Fibroblast of skin of back (primary cell): ENCODE measurements at places on chromosomes 1 and 21.

DNA sequence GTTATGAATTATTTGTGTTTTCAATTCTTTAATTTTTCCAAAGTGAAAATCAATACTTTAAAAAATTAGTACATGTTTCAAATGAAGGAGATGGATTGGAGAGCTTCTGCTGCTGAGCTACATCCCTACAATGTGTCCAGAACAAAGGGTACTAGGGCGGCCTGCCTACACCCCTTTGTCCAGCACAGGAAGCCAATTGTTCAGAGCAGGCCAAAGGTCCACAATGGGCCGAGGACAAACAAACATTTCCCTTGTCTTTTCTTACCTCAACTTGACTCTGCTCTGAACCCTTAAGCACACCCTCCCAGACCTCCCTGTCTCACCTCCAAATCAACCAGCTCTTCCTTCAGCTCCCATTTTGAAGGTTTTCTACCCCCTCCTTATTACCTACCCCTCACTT, 39.4 kb upstream of the CAMK1G start:
- no peak for DNase-seq

DNA sequence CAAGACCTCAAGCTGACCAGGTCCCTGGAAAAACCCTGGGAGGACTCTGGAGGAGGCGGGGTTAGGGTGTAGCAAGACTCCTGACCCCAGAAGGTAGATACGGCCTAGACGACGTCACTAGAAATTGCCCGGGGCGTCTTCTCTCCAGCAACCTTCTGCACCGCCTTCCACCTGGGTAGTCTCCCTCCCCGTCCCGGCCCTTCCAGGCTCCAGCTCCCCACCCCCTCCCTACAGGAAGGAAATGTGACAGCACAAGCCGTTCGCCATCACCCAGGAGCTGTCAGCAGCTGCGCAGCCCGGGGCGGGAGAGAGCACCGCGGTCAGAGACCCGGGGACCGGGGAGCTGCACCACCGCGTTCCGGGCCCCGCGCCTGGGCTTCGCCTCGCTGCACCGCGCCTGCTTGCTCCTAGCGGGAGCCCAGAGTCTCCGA, 20.0 kb downstream of the SERTAD4 start:
- no peak for DNase-seq

- DNase-seq = peak; percentile 6
Observed at GRCh38 chr1:243447347-243447746, 191.5 kb downstream of the SDCCAG8 start.

DNA sequence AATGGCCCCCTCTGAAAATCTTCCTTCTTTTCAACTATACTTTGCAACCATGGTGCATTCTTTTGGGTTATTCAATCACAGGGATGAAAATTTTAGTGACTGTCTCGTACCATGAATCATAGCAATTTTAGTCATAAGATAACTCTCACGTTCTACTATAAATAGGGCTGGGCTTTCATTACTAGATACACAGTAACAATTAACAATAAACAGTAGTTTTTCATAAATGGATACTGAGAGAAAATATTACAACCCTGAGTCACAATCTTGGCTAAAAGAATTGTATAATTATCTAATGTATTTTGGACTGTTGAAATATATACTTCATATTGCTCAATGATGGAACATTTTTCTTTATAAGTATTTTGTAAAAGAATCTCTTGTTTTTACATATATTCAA, 96.1 kb downstream of the TEX35 start:
- DNase-seq = peak; percentile 92

DNA sequence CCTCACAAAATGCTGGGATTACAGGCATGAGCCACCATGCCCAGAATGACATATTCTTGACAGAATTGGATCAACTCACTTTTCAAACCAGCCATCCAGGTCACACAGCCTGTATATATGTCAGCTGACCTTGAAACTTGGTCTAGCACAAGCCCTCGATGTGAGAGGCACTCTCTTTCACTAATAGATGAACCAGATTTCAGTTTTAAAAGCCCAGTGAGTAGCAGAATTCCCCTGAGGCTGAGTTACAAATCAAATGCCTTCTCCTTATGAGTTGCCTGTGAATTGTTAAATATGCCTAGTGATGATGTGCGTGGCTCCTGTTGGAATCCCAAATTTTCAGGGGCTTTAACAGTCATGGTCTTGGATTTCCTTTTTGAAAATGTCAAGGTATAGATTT, 88.7 kb downstream of the CD247 start:
- DNase-seq = no peak

- DNase-seq = no peak
Observed at GRCh38 chr1:51000160-51000559, 30.1 kb downstream of the CDKN2C start.

DNA sequence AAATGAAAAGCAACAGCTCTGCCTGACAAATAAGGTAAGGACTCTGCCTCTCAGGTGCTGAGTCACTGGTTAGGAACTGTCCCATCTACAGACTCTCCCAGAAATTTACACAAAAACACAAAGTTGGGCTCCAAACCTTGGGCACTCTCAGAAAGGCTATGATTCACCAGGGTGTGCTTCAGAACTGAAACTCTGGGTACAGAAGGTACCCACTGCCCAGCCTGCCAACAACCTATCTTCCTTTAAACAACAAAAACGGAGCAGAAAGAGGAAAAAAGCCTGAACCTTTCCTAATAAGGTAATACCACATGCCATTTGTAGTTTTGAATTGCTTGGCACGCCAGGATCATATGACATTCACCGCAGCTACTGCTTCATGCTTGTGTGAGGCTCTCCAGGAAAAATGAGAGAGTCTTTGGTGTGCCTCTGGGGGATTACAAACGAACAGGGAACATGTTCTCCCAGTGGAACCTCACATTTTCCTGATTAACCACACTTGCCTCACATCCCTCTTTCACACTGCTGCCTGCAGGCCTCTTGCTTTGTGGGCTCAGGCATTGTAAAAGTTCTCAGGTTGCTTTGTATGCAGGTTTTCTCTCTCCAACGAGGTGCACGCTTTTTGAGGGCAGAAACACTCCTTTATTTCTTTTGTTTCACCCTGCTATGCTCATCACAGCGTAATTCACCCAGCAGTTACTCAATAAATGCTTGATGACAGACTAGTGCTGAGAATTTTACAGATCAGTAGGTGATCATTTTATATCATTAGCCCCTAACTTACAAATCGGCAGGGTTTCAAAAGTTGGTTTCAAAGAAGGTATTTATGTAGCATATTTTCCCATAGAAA, 65.1 kb downstream of the GADD45A start:
- DNase-seq = peak; percentile 95

GRCh38 chr1:225949041-225949440, 8.0 kb upstream of the LEFTY2 start:
- no peak for DNase-seq
